GM13976 (cell line): ENCODE measurements at places on chromosomes 4 and X.

- DNase-seq = no peak
Measured at GRCh38 chr4:81130569-81130968, 84.5 kb downstream of the PRKG2 start.

DNA sequence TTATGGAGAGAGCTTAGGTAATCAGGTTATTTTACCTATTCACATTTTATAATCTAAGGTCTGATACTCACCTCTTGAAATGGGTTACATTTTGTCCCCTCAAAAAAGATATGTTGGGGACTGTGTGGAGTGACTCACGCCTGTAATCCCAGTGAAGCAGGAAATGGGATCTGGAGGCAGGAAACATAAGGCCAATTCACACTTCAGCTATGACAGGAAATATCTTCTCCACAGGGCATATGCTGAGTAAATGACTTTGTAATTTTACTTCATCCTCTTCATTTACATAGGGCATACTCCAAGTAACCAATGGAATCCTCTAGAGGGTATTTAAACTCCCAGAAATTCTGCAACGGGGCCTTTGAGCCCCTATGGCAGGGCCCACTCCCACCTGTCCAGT, 54.8 kb upstream of the ZMAT1 start:
- no peak for DNase-seq

- peak; percentile 41 for DNase-seq
Measured at GRCh38 chr4:41644288-41644914, 104.1 kb downstream of the PHOX2B start.

GRCh38 chr4:156803056-156803455, 168.5 kb downstream of the PDGFC start:
- DNase-seq = no peak

DNA sequence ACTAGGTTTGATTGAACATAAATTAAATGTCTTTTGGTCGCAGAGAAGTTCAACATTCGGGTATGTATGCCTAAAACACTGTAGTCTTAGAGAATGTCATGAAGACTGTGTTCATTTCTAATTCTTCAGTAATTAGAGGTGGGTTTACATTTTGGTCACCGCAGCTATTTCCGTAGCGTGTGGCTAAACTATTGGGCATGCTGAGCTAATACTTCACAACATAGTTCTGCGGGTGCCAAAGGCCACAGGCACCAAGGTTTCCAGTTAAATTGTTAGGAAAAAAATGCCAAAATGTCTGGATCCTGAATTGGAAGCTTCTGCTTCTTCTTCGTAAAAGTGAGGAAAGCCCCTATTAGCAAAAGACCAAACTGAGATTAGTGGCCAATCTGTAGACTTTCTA, 25.1 kb downstream of the SMIM31 start:
- no peak for DNase-seq

GRCh38 chr4:145888393-145888792, 50.2 kb downstream of the ZNF827 start:
- no peak for DNase-seq

DNA sequence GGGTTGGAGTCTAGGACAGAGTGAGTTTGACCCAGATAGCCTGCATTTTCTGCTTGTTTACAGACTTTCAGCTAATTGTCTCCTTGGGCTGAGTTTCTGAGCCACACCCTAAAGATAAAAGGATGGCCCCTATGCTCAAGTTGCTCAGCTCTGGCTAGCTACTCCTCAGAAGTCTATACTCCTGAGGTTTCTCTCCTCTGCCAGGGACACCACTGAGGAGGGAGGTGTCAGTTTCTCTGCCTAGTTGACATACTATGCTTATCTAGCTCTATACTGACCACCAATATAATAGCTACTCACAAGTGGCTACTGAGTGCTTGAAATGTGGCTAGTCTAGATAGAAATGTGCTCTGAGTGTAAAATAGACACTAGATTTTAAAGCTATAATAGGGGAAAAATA, 23.6 kb downstream of the HADH start:
- DNase-seq = no peak

GRCh38 chr4:18859468-18859867, 837.9 kb upstream of the LCORL start:
- no peak for DNase-seq

GRCh38 chrX:15683193-15683592, 18.6 kb upstream of the CLTRN start:
- DNase-seq = no peak

- DNase-seq = no peak
Measured at GRCh38 chrX:76921176-76921575, 493.7 kb downstream of the MAGEE1 start.

GRCh38 chr4:99893839-99894160, 427 bp downstream of the LAMTOR3 start:
- peak; percentile 6 for DNase-seq

DNA sequence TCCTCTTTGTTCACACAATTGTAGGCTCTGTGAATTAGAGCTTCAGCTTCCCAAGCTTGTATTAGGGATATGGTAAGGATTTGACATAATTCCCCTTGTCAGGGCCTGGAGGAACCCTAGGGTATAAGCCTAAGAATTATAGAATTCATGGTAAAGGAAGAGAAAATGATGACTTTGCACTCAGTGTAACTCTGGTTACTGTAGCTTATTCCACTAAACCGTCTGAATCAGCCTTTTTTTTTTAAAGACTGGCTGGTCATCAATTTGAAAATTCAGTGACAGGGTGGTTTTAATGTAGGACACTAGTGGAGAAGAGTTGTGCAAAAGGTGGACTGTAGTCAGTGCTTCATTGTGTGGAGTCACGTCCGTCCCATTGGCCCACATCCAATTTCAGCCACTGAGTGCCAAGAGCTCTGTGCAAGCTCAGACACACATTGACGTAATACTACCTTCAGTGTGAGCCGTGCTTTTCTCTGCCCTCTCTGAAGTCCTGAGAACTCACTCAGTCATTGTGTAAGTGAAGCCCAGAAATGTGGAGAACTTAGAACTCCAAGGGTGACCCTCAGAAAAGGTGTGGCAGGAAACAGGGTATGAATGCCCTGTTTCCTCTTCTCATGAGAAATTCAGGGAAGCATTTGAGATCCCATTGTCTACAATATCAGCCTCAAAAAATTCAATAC, 449.8 kb downstream of the C4orf33 start:
- no peak for DNase-seq
